ENCODE measurements at places on chromosomes 6 and 20.

GRCh38 chr20:21450572-21450971 lies 53.2 kb upstream of the NKX2-4 start:
- DNase-seq = no peak

DNA sequence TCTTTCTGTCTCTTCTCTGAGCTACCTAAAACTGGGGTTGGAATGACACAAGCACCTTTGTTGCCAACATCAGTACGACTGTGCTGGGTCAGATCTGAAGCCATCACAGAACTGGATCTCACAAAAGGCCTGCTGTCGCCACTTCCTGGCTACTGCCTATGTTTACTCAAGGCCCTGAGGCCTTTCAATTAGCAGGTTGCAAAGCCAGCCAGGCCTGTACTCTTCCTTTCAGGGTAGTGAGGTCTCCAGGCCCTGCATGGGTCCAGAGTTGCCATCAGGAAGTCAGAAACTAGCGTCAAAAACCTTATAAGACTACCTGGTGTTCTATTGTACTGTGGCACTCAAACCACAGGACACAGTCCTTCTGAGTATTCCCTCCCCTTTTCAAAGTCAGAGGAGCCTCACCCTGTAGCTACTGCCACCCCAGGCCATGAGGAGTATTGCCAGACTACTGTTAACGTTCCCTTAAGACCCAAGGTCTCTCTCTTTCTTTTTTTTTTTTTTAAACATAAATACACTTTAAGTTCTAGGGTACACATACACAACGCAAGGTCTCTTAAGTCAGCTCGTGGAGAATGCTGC lies 937.4 kb upstream of the GJE1 start:
- no peak for DNase-seq

- DNase-seq = peak; percentile 20
Measured at GRCh38 chr6:43924222-43924702, 154.3 kb downstream of the VEGFA start.

- no peak for DNase-seq
Measured at GRCh38 chr20:49400904-49401303, 81.6 kb downstream of the KCNB1 start.

GRCh38 chr20:36815454-36816091 lies 42.0 kb upstream of the DSN1 start:
- DNase-seq = no peak

DNA sequence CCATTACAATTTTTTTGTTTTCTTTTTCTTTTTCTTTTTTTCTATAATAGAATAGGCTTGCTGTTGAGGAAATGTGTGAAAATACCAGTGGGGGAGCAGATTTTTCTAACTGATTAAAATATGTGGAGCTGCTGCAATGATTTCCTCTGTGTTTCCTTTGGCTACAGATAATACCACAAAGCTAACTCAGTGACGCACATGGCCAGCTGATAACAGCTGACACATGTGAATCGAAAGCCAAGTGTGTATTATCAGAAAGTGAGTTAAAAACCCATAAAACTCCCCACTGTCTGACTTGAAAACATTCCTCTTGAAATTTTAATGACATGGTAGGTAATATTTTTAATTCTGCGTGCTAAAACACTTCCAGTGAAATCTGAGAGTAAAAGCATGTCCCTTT lies 70.8 kb upstream of the AHI1 start:
- DNase-seq = no peak

- no peak for DNase-seq
Measured at GRCh38 chr6:26152226-26153101, 65.2 kb downstream of the HFE start.
